ENCODE measurements at places on chromosomes 5 and 9.

DNA sequence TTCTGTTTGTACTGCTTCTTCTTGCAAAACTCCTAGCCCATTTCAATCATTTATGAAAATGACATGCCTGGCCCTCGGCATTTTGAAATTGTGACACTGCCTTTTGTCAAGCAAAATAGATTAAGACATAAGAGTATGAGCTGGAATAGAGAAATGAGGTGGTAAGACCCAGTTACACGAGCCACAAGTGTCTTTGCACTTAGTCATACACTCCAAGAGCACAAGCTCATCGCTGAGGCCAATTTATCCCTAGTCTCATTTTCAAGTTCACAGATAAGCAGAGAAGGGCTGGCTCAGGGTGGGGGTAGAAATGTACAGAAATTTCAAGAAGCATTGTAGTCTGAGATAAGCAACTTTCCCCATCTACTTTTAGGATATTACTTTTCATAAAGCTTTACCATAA, 40.6 kb upstream of the MAP1B start:
- DNase-seq = no peak

DNA sequence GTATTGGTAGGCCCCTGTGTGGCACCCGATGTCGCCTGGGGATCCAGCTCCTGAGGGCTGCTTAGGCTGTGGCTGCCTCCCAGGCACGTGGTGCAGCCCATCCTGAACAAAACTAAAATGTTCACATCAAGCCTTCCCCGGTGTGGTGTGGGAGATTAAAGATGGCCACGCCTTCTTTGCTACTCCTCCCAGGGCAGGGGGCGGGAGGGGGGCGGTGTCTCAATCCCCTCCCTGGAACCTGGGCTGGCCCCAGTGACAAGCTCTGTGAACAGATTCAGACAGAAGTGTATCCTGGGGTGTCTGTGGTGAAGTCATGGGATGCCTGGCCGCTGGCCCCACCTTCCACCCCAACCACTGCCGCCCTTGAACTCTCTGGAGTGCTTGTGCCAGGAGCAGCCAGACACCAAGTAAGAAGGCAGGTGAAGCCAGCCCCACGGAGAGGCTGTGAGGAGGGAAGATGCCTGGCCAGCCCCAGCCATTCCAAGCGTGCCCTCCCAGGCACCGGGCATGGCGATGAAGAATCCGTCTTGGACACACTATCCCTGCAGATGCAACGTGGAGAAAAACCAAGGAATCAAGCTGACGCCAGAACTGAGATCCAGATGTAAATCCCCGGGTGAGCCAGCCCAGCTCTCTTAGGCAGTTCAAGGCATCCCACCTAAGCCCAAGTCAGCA, 75.8 kb downstream of the AK8 start:
- DNase-seq = no peak

DNA sequence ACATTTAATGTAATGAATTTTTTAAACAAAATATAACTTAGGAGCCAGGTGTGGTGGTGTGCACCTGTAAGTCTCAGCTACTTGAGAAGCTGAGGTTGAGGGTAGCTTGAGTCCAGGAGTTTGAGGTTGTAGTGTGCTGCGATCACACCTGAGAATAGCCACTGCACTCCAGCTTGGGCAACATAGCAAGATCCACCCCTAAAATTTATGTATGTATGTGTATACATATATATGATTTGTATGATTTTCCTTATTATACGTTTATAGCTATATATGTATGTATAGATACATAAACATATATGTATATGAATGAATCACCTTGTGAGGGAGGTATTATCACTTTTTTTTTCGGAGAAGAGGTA, 653 bp upstream of the CCNI2 start:
- no peak for DNase-seq

GRCh38 chr9:111632060-111632459, 926 bp downstream of the DNAJC25 start:
- DNase-seq = no peak

DNA sequence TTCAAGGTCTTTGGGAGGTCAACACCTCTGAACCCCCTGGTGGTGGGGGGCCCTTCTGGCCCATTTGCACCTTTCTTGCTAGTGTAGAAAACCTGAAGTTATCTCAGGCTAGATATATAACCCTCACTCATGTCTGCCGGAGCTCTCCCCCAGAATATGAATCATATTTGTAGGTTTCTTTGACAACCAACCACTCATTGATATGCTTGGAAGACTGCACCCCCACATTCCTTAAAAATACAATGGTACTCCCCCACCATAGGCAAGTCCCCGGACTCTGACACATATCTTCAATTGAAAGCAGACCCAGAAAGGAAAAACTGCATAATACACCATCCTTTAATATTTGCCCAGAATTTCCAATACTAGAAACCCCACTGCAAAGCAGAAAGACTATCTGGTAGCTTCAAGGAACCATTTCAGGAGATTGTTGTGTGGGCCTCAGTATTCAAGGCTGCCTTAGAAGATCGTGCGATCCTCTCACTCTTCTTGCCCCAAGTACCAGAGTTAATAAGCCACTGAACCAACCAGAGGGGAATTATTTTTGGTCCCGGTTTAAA, 978 bp upstream of the UBE2B start:
- no peak for DNase-seq

DNA sequence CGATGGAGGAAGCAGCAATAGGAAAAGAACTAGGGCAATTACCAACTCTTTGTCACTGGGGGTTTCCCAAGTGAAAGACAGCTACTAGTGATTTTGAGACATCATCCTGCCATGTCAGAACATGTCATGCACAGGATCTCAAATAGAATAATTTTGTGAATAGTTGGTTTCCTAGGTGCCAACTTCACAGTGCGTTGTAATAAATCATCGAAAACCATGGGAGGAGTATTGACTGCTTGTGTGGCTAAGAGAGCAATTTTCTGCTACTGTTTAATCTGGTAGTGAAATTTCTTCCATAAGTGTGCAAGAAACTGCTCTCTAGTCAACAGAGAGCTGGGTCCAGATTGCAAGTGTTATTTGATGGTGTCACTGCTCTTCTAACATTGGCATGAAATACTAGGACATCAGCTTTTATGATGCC, 168.6 kb downstream of the NNT start:
- no peak for DNase-seq

GRCh38 chr9:136775191-136775590, 10.9 kb upstream of the LCN15 start:
- DNase-seq = no peak

DNA sequence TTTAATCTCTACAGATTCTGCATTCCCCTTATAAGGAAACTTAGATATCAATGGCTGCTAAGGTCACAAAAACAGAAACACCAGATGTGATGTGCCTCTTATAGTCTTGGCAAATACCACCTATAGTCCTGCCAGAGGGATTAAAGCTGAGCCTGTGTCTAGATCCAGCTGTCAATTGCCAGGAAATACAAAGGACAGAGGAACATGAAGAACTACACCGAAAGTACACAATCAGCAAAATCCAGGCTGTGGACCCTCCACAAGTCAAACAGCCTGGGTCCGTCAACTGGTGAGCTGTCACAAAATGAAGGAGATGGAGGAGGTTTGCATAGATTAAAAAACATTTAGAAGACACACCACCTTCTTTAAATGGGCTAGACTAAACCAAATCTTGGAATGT, 85.4 kb downstream of the KLF4 start:
- DNase-seq = no peak

DNA sequence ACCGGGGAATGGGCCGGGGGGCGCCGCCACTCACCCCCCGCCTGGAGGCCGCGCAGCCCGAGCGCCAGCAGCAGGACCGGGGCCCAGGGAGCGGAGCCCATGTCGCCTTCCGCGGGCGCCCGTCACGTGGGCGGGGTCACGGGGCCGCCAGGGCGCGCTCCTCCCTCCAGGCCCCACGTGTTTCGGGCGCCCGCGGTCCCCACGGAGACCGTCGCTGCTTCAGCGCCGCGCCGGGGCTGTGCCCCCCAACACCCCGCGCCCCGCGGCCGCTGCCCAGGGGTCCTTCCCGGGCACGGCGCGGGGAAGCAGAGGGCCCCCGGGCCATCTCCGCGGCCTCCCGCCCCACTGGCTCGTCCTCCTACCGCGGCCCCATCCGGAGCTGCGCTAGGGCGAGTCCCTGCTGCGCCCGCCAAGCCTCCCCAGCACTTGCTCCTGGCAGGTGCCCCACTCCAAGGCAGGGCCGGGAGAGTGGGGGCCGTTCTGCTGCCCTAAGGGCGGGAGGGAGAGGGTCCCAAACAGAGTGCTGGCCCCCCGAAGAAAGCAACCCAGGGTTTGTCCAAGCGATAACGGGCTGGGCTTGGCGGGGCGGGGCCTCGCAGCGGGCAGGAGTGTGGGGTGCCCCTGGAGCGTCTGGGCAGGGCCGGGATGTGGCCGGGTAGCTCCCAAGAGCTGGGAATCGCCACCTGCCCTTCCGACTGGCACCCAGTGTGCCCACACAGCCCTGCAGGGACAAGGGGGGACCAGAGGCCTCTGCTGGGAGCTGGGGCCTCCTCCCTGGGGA, at the start of gene DPP7:
Gene DPP7, minus strand, starts transcription at position 121 of the 781 bp plus-strand sequence. Its CDS starts 20 bp downstream, at position 101.
- DNase-seq = peak; percentile 79

Data from globus pallidus (tissue), 1 donor.